ENCODE measurements at places on chromosomes 3 and 15. TPM values are rescaled to one million over a fixed set of nuclear protein-coding genes. Genes with fewer than 3 reads are reported as not detected.

The IL17RD gene
- total RNA-seq: 1.2 TPM

The SKOR1 gene
- 0.45 TPM for total RNA-seq

The CACNA2D2 gene
- not detected for total RNA-seq

GRCh38 chr3:114706591-114707232 is 412.9 kb downstream of the TIGIT start:
- DNase-seq: no peak
